Uterus (tissue), 4 donors: ENCODE measurements at places on chromosomes 7 and 10. TPM values are rescaled to one million over a fixed set of nuclear protein-coding genes. Genes with fewer than 3 reads are reported as not detected.

Gene PTPN20
- total RNA-seq = 3.5 TPM

Gene CYP26C1
- total RNA-seq = 0.15 TPM

DNA sequence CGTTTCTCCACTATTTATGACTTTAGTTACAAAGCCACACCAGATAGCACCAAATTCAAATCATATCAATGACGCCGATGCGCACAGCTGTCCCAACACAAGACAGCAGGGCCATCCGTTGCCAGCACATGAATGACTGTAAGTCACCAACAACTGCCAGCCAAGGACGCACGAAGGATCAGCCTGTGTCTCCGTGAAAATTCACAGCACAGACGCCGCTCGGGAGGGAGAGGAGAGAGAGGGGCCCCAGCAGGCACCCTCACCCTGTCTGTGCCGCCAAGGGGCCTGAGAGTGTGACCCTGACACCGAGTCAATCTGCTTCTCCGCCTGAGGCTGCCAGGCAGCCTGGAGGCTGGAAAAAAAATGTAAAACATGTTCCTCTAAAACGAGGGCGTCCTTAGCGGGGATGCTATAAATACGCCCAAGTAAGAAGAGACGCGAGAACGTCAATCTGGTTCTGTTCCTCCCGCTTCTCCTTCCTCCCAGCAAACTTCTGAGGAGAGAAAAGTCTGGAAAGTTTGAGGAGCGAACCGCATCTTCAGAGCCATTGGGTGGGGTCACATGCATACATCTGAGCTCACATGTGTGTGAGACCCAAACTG lies 111.2 kb downstream of the PTPRN2 start:
- no peaks in the 10 kb centered on the region for H3K36me3 ChIP-seq
- no peak overlapping the region for H3K4me3 ChIP-seq
- no peak for DNase-seq
- no peaks in the 10 kb centered on the region for H3K4me1 ChIP-seq

GRCh38 chr10:73117976-73118743 lies 7.9 kb downstream of the NUDT13 start:
- no peak overlapping the region for H3K4me3 ChIP-seq
- H3K27me3 ChIP-seq = no peaks in the 10 kb centered on the region
- H3K4me1 ChIP-seq = no peaks in the 10 kb centered on the region
- H3K36me3 ChIP-seq = no peaks in the 10 kb centered on the region
- no peak for DNase-seq
- H3K27ac ChIP-seq = no peak overlapping the region

Gene GSAP
- total RNA-seq = 3.8 TPM

Gene ETV1
- 35.3 TPM for total RNA-seq

- peak overlapping the region; percentile 62 for H3K27ac ChIP-seq
- H3K4me3 ChIP-seq = no peak overlapping the region
- H3K36me3 ChIP-seq = no peaks in the 10 kb centered on the region
- H3K27me3 ChIP-seq = no peaks in the 10 kb centered on the region
These were observed 26.9 kb downstream of the PPP1R3C start for GRCh38 chr10:91605968-91606367.

Gene HIBADH
- 54.2 TPM for total RNA-seq

- H3K27ac ChIP-seq = peak overlapping the region; percentile 34
- H3K36me3 ChIP-seq = no peaks in the 10 kb centered on the region
- no peak overlapping the region for H3K4me3 ChIP-seq
- H3K4me1 ChIP-seq = no peaks in the 10 kb centered on the region
- DNase-seq = no peak
- H3K27me3 ChIP-seq = no peaks in the 10 kb centered on the region
These were observed 7.9 kb upstream of the SEPTIN7 start for GRCh38 chr7:35792873-35793489.

Gene SH2D4B
- 1.4 TPM for total RNA-seq

GRCh38 chr7:146725520-146725919 lies 608.9 kb downstream of the CNTNAP2 start:
- no peaks in the 10 kb centered on the region for H3K27me3 ChIP-seq
- no peak for DNase-seq
- no peaks in the 10 kb centered on the region for H3K4me1 ChIP-seq

DNA sequence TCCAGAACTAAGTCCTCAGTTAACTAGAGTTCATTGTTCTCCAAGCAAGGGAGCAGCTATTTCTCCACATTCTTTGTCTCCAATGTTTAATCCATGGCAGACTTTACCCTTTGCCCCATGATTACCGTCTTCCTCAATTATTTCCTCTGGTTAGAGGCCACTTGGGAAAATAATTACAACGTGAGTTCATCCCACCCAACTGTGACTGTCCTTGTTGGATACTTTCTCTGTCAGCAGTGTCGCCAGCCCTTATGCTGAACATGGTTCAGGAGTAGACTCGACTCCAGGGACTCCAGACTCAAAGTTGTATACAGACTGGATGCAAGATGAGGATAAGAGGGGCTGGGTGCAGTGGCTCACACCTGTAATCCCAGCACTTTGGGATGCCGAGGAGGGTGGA lies 17.1 kb upstream of the SEPHS1 start:
- H3K27ac ChIP-seq = no peak overlapping the region
- H3K4me3 ChIP-seq = no peak overlapping the region
- H3K36me3 ChIP-seq = no peaks in the 10 kb centered on the region
- no peaks in the 10 kb centered on the region for H3K4me1 ChIP-seq

DNA sequence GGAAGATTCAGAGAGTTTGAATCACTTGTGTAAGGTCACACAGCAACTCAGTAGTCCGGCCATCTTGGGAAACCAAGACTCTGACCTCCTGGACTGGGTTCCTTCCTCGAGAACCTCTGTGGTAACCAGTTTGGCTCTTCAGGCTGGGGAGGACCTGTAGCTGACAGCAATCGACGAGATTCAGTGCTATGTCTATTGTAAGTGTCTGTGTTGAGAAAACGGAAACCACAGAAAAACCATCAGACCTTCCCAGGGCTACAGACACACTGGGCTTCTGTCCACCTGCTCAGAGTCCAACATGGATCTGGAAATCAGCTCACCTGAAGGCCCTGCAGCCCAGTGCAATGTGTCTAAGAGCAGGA lies 403.7 kb downstream of the RPS24 start:
- no peaks in the 10 kb centered on the region for H3K27me3 ChIP-seq
- H3K27ac ChIP-seq = peak overlapping the region; percentile 63
- H3K4me1 ChIP-seq = peaks cover 7% of the 10 kb centered on the region
- no peak for DNase-seq
- no peak overlapping the region for H3K4me3 ChIP-seq

GRCh38 chr7:107330478-107330877 lies 139.4 kb upstream of the GPR22 start:
- H3K36me3 ChIP-seq = no peaks in the 10 kb centered on the region
- H3K4me1 ChIP-seq = no peaks in the 10 kb centered on the region
- no peak overlapping the region for H3K4me3 ChIP-seq
- no peak overlapping the region for H3K27ac ChIP-seq
- no peak for DNase-seq

DNA sequence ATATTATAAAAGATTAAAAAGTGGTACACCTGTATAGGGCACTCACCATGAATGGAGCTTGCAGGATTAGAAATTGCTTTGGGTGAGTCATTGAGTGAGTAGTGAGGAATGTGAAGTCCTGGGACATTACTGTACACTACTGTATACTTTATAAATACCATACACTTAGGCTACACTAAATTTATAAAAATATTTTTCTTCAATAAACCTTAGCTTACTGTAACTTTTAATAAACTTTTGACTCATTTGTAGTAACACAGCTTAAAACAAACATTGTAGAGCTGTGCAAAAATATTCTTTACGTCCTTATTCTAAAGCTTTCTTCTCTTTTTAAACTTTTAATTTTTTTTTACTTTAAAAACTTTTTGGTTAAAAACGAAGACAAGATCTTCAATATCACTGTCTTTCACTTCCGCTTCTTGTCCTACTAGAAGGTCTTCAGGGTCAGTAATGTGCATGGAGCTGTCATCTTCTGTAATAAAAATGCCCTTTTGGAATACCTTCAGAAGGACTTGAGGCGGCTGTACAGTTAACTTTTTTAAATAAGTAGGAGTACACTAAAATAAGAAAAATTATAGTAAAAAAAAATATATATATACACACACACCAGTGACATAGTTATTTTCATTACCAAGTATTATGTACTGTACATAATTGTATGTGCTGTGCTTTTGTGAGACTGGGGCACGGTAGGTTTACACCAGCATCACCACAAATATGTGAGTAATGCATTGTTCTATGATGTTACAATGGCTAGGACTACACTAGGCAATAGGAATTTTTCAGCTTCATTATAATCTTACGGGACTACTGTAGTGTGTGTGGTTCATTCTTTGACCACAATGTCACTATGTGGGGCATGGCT lies 3.5 kb downstream of the STK31 start:
- H3K4me1 ChIP-seq = no peaks in the 10 kb centered on the region
- H3K27me3 ChIP-seq = no peaks in the 10 kb centered on the region
- H3K27ac ChIP-seq = no peak overlapping the region
- H3K4me3 ChIP-seq = no peak overlapping the region
- H3K36me3 ChIP-seq = no peaks in the 10 kb centered on the region

GRCh38 chr7:52504561-52504960 lies 530.9 kb upstream of the POM121L12 start:
- H3K27ac ChIP-seq = no peak overlapping the region
- H3K4me3 ChIP-seq = no peak overlapping the region
- no peaks in the 10 kb centered on the region for H3K27me3 ChIP-seq
